ENCODE measurements at places on chromosomes 3 and 15.
A peak's percentile ranks its signal among the peaks of the same experiment; 100 is the strongest.

- no peak for DNase-seq
These were observed 79.5 kb upstream of the EIF1B start for GRCh38 chr3:40229963-40230362.

GRCh38 chr3:14278799-14279625, 100.4 kb downstream of the LSM3 start:
- no peak for DNase-seq

- no peak for DNase-seq
These were observed 22.6 kb upstream of the TIMP4 start for GRCh38 chr3:12181301-12181700.

DNA sequence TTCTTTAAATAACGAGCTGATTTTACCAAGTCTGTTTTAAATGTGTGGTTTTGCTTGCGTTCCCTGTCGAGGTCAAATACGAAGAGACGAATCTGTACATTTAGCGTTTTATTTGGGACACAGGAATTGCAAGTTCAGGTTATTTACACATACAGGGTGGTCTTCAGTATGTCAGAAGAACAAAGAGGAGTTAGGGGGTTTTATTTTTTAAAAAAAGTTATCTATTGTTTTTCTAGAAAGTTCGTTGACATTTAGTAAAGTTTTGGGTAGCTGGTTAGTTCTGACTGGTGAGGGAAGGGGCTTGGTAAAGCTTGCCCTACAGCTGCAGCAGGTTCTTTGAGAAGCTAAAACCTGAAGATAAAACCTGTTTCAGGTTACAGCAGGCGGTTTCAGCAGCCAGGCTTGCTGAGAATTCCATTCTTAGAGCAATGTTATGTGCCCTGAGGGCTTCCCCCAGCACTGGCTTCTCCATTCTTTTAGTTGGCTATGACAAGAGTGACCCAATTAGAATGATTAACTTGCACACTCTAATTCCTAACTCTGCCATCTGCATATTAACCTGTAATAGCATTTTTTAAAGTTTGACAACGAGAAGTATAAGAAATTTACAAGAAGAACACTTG, 815 bp upstream of the ZNF280D start:
- no peak for DNase-seq

DNA sequence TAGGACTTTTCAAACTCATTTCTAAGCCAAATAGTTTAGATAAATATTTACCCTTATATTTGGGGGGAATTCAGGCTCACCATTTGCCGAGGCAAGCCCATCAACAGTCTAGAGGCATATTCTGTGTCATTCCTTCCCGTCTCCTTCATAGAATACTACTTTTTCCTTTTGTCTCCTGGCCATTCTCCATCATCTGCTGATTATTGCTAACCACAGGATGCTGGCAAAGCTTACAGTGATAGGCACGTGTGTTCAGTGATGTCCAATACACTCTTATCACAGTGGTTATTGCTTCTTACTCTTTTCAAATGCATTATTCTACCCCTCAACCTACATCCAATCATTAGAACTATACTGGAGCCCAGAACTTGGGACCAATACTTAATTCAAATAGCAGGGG, 130.6 kb upstream of the ZBED2 start:
- no peak for DNase-seq

DNA sequence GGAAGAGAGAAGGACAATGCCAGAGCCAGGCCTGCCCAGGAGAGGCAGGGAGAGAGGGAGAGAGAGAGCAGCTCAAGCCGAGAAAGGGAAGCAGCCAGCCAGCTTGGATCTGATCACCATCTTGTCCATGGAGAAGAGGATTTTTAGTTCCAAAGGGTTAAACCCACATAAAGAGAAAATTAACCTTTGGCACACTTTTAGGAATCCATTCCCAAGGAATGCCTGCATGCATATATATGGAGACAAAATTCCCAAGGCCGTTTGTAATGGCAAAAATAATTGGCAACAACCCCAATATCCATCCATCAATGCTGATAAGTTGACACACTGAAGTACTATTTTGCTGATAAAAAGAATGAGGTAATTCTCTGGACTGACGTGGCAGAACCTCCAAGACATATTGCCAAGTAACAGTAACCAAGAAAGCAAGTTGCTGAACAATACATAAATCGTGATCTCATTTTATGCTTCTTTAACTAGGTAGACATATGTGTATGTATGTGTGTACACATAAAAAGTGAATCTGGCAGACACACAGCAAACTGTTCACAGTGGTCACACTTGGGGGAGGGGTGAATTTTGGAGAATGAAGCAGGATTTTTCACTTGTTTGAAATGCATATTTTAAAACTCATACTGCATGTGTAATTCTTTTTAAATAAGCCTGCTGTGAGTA, 7.5 kb upstream of the STRA6 start:
- no peak for DNase-seq

- no peak for DNase-seq
These were observed 70.8 kb downstream of the RAP2B start for GRCh38 chr3:153232851-153233271.

DNA sequence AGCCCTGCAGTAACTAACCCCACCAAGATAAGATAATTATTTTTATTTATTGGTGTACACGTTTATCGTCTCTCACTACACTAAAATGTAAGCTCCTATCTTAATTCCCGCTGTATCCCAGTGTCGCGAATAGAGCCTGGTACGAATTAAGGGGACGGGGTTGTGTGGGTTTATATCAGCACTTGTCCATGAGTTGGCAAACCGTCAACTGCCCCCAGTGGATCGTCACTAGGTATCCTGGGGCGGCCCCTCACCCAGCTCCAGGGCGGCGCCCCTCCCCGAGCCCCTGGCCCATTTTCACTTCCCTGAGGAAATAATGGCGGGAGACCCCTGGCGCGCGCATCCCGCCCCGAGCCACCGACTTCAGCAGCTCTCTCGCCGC, 465 bp downstream of the RUVBL1 start:
- DNase-seq, result no peak

- DNase-seq, result no peak
These were observed 10.4 kb downstream of the VPS18 start for GRCh38 chr15:40904552-40905201.

- DNase-seq, result no peak
These were observed 78.8 kb upstream of the UBE2E1 start for GRCh38 chr3:23726811-23727548.

GRCh38 chr15:96054621-96055020, 275.9 kb upstream of the NR2F2 start:
- DNase-seq, result no peak

- DNase-seq, result no peak
These were observed 104.6 kb downstream of the APBA2 start for GRCh38 chr15:28990390-28990789.

DNA sequence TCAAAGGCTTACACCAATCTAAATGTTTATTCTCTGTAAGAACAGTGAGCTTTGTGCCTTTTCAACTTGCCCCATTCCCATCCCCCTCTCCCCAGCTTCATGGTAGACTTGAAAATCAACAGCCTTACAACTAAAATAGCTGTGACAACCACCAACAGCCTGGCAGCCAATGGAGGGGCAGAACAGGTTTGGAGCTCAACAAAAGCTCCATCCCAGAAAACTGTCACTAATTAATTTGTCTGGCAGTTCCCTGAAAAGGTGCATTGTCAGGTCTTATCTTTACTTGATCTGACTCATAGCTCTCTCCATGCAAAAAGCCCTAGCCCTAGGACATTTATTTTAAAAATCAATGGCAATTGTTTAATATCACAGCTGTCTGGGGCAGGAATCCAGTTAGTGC, 22.6 kb downstream of the MTHFS start:
- no peak for DNase-seq

- peak; percentile 47 for DNase-seq
These were observed 16.0 kb upstream of the CPEB1 start for GRCh38 chr15:82663186-82663600.

DNA sequence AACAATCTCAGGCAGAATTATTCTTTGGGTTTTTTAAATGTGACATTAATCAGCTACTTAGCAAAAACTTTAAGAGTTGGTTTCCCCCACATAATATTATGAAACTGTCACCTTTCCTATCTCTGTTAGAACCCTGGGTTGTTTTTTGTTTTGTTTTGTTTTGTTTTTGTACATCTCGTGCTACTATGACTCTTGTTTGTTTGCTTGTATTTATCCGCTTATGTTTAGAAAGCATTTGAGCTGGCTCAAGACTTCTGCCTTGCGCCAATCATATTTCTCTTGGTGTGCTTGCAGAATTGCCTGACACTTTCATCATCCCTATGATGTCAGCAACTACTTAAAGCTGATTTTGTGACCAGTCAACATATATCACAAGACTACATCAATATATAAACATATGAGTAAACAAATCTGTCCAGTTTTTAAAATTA, 116.9 kb downstream of the DCLK3 start:
- DNase-seq, result no peak

GRCh38 chr15:36601497-36601932, 22.1 kb downstream of the CDIN1 start:
- DNase-seq, result no peak

GRCh38 chr3:65181391-65181871, 493.6 kb upstream of the ADAMTS9 start:
- no peak for DNase-seq

- peak; percentile 19 for DNase-seq
These were observed 2.6 kb upstream of the BCL2A1 start for GRCh38 chr15:79973456-79974195.

DNA sequence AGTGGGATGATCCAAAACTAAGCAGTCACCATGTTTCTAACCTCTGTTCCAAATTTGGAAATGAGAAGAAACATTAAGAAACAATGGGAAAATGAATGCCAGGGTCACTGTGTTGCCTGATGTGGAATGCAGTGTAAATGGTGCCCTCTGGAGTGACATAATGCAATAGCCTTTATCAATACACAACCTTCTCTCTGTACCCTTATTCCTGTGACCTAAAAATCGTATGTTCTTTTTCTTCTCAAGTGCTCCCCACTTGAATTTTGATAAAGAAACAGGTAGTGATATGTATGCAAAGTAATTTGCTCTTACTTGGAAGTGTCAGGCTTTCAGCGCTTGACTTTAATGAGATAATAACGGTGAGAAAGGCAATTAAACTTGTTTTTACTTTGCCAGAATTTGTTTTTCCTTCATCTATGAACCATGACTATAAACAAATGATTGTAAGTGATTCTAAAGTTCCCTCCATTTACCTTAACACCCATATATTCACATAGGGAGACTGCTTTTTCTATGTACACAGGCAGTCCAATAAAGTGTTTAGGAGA, 145.8 kb upstream of the THRB start:
- no peak for DNase-seq

- no peak for DNase-seq
These were observed 32.9 kb upstream of the SEC13 start for GRCh38 chr3:10353661-10354360.

DNA sequence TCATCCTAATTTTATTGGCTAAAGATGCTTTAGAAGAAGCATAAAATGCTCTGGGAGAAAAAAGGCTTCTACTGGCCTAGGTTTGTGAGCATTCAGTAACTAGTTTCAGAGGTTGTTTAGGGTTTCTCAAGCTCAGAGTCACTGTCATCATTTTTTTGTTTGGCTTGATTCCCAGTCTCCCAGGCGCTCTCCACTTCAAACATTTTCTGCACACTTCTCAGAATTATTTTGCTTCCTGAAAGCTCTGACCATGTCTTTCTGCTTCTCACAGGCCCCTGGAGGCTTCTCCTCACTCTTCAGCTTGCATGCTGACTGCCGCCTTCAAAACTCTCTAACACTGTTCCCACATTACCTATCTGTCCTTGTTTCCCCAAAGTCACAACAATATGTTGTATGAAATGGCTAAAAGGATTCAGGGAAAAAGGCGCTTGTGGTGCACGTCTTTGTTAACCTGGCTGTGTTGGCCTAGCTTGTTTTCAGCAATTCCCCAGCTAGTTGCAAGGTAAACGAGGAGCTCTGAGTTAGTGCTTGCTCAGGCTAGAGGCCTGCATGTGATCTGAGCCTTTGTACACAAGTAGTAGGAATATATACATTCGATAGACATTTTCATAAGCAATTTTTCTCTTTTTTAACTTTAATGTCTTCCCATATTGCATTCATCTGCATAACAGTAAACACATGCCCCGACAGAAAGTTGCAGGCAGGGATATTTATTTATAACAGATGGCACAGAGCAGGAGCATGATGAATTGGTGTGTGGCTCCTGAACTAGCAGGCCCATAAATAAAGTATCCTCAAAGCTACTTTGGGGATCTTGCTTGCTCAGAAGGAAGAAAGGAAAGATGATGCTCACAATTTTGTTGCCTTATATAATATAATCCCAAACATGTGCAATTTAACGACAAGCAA, 129.2 kb upstream of the DPH6 start:
- DNase-seq, result no peak

DNA sequence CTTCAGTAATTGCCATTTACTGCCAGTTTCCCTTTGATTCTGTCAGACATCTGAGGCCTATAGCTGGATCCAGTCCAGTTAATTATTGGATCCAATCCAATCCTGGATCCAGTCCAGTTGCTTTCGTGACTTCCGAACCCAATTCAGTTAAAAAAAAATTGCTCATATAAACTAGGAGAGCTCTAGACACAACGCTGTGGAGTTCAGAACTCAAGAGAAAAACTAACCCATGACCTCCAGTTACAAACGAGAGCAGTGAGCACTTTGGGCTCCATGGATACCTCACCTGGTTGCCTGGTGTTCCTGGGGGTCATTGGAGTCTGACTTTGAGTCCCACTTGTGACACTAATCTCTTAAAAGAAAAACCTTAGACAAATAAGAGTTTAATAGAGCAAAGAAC, 269.8 kb downstream of the THSD4 start:
- no peak for DNase-seq

- DNase-seq, result no peak
These were observed 206.8 kb upstream of the TGFBR2 start for GRCh38 chr3:30399394-30400181.

GRCh38 chr3:172259111-172259541, 189.1 kb downstream of the GHSR start:
- DNase-seq, result no peak

DNA sequence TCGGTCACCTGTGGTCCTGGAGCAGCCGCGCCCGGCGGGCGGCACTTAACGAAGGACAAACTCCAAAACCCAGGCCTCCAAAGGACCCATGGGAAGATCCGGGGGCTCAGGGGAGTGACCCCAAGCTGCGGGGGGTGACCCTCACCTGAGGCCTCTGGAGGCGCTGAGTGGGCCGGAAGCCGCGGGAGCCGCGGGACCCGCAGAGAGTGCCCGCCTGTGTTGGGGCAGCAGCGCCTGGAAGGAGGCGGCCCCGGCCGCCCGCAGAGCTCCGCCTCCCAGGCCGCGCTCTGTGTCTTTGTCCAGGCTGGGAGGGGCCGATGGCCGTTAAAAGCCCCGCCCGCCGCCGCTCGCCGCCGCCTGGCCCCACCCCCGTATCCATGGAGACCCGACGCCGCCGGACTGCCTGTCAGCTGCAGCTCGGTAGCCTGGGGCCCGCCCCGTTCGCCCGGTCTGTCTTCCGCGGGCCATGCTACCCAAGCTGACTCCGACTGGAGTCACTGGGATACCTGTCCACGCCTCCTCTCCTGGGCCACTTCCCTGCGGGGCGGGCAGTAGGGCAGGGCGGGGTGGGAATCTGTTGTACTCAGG, 15.3 kb upstream of the FANCD2 start:
- peak; percentile 86 for DNase-seq

GRCh38 chr3:10529809-10530208, 24.4 kb upstream of the ATP2B2 start:
- no peak for DNase-seq

Data from CD4-positive, alpha-beta T cell treated with Interleukin-17A for 4 hours (primary cell).